Activated T-cell treated with anti-CD3 and anti-CD28 coated beads, Interleukin-2, amount 50 U/mL, for 4 hours (primary cell): ENCODE measurements at places on chromosomes 2 and 18.

DNA sequence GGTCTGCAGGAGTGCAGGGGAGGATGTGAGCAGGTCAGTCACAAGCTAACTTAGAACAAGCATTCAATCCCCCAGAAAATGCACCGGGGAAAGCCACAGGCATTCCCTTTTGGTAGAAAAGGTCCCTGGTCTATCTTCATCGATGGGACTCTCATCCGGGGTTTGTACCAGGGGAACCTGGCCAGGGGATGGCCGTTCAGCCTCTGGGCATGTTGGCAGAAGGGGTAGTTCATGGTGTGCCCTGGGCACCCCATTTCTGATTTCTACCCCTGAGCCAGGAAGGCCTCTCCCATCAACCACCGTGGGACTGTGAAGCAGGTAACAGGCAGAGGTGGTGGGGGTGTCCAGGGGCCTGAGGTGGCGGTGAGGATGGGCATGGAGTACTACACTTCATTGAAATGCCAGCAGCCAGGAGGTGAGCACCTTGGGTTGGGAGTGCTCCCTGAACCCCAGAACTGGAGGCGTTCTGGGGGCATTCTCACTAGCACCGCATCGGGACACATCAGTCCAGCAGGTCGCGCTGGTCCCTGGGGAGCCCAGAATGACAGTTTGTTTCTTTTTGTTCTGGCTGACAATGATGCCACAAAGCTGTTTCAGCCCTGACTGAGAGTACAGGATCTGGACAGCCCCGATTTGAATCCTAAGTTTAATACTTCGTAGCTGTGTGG lies 172.3 kb downstream of the SMAD7 start:
- DNase-seq: no peak

DNA sequence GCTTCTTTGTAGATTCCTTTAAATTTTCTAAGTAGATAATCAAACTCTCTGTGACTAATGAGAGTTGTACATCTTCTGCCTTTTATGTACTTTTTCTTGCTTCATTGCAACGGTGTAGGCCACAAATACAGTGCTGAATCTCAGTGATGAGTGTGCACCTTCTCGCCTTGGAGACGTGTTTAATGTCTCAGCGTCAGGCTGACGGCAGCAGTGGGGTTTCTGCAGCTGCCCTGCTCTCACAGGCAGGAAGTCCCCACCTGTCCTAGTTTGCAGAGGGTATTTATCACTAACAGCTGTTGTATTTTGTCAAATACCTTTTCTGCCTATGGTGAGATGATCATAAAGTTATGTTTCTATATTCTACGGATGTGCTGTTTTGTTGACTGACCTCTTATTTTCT lies 13.3 kb downstream of the AGXT start:
- DNase-seq: no peak

GRCh38 chr2:129605646-129606045 lies 373.8 kb upstream of the RAB6C start:
- no peak for DNase-seq

DNA sequence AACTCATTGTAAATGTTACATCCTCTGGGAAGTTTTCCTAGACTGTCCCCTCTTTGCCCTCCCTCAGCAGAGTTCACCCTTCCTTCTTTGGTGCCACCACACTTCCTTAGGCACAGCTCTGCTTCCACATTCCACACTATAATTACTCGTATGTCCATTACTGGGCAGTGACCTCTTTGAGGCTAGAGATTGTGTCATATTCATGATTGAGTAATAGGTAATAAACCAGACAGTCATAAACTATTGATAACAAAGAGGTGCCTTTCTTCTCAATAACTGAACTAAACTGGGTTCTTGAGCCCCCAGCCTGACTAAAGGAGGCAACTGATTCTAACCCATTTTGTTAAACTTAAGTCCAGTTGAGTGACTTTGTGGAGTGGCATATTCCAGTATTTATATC lies 28.3 kb downstream of the MYO3B start:
- DNase-seq: no peak

GRCh38 chr18:62767321-62767720 lies 52.0 kb downstream of the PHLPP1 start:
- DNase-seq: no peak

- no peak for DNase-seq
Measured at GRCh38 chr2:213274143-213274542, 10.1 kb upstream of the SPAG16 start.

DNA sequence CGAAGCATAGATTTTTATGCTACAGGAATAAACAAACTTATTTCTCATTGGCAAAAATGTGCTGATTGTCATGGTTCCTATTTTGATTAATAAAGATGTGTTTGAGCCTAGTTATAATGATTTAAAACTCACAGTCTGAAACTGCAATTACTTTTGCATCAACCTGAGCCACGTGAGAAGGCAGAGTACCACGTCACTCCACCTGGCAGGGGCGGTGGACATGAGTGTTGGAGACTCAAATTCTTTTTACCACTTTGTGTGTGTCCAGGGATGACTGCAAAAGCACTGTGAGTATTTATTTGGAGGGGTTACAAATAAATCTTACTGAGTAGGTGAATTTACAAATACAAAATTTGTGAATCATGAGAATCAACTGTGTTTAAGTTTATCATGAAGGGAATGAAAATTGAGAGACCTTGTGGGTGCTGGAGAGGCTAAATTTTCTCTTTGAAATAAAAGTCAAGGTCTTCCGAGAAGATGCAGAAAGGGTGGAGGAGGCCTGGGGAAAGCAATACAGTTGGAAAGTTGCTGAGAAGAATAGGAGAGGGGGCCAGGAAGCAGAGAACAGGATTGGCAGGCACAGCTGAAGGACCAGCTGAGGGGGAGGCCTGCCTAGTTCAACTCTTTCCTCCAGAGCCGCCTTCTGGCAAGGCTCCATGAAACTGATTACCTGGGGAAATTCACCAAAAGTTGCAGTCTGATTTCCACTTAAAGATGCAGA lies 316.4 kb downstream of the MYCN start:
- DNase-seq: no peak

DNA sequence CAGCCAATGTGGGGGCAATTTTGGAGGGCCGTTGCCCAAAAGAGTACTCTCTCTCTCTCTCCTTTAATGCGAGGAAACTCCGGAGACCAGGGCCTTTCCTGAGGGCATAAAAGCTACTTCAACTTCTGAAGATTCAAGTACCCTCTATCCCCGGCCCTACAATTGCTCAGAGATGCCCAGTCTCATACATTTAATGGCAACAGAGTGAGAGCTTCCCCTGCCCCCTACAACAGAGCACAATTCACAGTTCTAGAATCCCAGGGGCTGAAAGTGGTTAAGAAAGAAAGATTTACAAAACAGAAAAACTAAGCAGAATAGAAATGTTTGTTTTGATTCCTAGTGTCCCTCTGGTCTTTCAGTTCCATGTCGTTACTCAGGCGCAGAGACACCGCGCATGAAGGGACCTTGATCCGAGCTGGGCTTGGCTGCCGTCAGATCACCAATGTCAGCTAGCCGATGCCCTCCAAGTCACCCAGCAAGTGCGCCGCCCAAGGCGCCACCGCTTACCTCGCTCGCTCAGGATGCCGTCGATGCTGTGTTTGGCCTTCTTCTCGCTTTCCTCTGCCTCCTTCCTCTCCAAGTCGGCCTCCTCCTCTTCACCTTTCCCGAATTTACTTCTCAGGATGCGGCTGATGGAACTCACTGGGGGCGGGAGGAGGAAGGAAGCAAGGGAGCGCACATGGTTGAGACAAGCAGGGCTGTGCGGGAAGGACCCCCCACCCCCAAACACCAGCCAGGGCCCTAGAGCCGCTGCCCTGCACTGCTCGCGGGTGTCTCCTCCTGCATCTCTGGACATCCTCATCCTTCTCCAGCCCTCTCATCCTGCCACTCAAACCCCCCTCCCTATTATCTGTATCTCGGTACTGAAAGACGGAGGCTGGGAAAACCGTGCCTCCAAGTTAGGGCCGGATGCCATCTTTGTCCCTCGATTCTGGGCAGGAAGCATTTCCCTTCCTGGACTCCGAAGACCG lies 4.9 kb downstream of the PAX3 start:
- DNase-seq: no peak

DNA sequence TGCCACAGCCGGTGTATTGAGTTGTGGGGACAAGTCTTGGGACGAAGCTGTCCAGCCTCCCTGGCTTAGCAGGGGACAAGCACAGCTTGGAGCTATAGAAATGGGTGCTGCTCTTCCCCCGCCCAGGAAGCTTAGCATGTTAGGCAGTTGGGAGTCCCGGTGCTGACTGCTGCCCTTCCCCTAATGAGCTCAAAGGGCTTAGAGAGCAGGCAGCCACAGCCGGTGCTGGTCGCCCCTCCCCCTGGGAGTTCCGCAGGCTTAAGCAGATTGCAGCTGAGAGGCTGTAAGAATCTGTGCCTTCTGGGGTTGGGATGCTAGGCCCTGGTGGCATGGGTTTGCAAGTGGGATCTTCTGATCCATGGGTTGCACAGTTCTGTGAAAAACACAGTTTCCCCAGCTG lies 237.3 kb downstream of the DCDC2C start:
- no peak for DNase-seq

DNA sequence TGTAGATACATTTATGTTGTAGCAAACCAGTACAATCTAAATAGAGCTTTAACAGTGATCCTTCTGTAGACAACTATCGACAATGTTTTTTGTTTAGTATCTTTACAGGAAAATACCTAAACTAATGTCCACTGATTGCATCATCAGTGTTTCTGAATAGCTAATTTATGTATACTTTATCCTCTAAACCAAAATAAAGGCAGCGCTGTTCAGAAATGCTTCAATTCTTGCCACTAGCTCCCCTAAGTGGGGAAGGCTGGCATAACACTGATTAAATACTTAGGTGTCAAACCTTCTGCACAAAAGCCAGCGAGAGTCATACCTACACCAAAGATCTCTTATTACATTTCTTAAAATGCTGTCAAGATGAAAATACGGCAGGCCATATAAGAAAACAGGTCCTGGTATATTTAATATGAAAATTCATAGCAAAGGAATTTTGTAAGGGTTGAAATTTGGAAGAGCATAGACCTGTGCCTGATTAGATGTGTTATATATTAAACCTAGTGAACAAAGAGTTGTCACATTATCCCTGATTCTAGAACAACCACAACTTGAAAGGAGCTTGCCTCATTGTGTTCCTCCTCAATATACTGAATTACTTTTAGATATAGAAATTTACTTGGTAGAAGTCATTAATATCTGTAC lies 1693.4 kb upstream of the SLC39A10 start:
- DNase-seq: no peak

DNA sequence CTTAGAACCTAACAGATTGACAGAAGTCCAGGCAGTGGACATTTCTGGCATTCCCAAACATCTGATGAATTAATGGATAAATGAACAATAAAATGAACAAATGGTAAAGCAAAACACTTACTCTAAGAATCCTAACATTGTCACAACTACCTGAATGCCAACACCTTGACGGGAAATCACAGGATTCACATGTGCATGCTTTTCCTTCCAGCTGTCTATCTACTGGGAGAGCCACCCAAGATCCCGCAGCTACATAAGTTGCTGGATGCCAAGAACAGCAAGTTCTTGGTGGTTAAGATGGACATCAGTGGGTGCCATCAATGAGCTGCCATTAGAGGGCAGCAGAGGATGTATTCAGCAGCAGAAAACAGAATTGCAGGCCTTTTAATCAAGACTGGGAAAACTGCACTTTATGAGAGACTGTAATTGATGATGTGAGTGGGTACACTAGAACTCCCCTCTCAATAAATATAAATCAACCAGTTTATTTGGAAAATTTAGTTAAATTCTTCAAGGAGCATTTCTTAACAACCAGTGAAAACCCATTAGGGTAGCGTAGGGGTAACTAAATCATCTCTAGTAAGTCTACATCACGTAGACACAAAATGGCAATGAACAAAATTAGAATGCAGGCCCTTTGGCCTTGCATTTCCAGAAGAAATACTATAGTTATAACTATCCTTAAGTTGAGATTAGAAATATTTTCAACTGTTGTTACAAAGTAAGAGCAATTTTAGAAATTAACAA lies 45.6 kb downstream of the SESTD1 start:
- peak; percentile 39 for DNase-seq

- no peak for DNase-seq
Measured at GRCh38 chr2:57542081-57542480, 504.5 kb upstream of the VRK2 start.

DNA sequence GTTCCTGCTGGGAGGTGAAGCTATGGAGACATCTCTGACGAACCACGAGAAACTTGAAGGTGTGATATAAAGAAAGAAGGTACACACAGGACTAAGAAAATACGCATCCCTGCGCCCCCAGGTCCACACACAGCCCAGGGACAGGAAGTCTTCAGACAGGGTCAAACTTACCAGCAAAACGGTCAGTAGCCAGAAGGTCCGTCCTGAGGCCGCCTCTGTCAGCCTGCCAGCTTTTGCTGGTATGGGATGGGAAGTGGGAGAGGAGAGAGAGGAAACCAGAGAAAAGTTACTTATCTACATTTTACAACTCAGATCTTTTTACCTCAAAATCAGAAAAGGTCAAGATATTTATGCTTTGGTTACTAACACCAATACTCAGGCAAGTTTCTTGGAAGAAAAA lies 47.2 kb downstream of the HDLBP start:
- no peak for DNase-seq

DNA sequence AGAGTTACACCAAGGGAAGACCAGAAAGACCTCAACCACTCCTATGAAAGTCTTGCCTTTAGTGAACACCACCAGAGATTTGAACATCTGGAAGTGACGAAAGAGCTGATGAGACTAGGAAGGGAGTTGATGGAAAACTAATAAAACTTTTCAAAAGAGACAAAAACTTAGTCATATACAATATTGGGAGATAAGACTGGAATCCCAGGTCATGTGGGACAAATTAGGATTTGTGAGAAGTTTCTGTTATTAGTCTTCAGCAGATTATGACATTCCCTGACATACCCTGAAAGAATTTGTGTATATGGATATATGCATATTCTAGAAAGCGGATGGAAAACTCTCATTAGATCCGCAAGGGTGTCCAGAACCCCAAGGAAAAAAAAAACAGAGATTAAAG lies 145.0 kb upstream of the LTBP1 start:
- DNase-seq: no peak

GRCh38 chr2:74847070-74847858 lies 13.3 kb downstream of the HK2 start:
- DNase-seq: no peak

GRCh38 chr2:234914371-234915154 lies 37.3 kb upstream of the SH3BP4 start:
- no peak for DNase-seq

DNA sequence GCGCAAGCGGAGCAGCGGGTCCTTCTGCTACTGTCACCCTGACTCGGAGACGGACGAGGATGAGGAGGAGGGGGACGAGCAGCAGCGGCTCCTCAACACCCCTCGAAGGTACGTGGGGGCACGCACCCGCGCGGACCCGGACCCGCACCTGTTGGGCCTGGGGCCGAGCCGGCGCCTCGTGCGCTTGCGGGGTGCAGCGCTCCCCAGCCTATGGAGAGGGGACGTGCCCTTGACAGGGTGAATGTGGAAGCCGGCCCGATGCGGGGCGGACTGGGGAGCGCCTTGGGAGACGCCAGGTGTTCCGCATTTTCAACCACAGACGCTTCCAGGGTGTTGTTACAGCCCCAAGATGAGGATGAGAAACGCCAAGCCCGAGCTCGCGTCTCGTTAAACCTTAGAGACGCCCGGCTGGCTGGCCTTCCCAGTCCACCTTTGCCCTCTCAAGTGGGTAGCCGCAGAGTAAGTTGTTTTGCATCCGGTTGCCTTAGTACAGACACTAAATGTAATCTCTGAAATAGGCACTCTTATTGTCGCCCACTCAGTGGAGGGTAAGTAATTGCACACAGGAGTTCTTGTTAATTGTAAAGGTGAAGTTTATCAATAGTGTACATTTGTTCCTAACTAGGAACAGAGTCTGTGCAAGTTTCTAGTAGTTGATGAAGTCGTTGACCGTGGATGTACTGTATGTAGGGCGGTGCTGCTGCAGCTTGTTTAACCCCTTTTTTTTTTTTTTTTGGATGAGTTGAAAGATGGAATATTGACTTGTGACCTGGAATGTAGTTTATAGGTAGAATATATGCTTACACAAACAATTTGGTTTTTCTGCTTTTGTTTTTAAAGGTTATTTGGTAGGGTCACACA lies 815 bp downstream of the GMCL1 start:
- peak; percentile 8 for DNase-seq
